ENCODE measurements at places on chromosomes 3 and 15.

- peak; percentile 94 for DNase-seq
Measured at GRCh38 chr15:48722764-48723661, 77.5 kb upstream of the FBN1 start.

GRCh38 chr3:168312984-168313383 lies 217.3 kb upstream of the GOLIM4 start:
- no peak for DNase-seq

GRCh38 chr3:32181796-32182195 lies 56.7 kb upstream of the CMTM8 start:
- DNase-seq: no peak

DNA sequence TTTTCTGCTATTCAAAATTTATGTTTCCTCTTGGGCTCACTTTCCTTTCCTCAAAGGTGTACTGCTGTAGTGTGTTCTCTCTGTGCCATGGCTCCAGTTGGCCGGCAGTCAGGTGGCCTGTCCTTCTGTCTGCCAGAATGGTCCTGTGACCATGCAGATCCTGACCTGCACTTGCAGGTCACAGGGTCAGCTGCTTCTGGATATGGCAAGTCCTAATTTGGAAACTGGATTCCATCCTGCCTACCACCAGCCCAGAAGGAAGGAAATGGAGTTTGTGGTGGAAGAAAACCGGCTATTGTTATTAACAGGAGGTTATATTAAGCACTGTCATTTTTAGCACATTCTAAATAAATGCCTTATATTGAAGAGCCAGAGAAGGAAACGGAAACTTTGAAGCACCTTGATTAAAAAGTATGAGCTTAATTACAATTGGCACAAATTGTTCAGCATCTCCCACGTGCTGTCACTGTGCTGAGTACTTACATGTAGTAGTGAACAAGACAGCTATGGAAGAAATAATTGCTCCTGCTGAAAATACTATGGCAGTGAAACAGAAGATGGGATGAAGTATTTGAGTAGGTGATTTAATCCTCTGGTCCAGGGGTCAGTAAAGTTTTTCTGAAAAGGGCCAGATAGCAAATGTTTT lies 362.8 kb downstream of the PTPRG start:
- no peak for DNase-seq

GRCh38 chr15:36808411-36809160 lies 229.2 kb downstream of the CDIN1 start:
- no peak for DNase-seq

- peak; percentile 66 for DNase-seq
Measured at GRCh38 chr3:12984023-12984823, 89.0 kb downstream of the IQSEC1 start.

DNA sequence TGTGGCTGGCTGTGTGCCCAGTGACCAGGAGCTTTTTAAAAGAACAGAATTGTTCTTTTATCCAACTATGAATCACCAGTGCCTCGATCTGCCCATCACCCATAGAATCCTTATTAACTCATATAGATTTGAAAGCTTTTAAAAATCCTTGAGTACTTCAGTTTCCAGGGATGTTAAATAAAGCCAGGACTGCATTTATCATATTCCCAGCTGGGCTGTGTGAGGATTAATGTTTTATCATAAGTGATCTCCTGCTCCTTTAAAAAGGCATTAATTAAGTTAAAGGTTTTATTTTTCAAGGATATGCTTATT lies 234.0 kb downstream of the MYRIP start:
- peak; percentile 66 for DNase-seq

DNA sequence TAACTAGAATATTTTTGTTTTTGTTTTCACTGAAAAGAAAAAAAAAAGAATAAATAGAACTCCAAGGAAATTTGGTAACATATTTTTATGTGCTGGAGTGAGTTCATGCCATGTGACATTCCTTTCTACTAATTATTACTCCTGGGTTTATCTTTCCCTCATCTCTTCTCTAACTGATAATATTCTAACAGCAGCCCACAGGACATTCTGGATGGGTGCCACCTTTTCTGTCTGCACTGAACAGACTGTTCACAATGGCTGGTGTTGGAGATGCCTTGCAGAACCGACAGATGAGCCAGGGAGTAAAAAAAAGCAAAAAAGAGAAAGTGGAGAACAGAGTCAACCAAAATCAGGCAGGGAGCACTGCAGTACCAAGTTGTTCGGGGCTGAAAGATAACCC lies 151.3 kb downstream of the OR4M2 start:
- DNase-seq: no peak
